ENCODE measurements at places on chromosomes 13 and 19.

GRCh38 chr13:107753291-107753690, 462.0 kb downstream of the LIG4 start:
- DNase-seq = no peak

DNA sequence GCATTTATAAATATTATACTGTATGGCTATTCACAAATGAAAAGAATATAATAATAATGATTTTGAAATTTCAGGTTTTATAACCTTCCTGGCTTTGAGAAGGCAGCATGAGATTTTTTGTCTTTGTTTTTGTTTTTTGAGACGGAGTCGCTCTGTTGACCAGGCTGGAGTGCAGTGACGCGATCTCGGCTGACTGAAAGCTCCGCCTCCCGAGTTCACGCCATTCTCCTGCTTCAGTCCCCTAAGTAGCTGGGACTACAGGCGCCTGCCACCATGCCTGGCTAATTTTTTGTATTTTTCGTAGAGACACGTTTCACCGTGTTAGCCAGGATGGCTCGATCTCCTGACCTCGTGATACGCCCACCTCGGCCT, 64.1 kb downstream of the ZNF429 start:
- no peak for DNase-seq

GRCh38 chr13:46516599-46517338, 36.2 kb upstream of the LRCH1 start:
- no peak for DNase-seq

GRCh38 chr19:33125929-33126388, 6.0 kb upstream of the WDR88 start:
- DNase-seq = peak; percentile 58

DNA sequence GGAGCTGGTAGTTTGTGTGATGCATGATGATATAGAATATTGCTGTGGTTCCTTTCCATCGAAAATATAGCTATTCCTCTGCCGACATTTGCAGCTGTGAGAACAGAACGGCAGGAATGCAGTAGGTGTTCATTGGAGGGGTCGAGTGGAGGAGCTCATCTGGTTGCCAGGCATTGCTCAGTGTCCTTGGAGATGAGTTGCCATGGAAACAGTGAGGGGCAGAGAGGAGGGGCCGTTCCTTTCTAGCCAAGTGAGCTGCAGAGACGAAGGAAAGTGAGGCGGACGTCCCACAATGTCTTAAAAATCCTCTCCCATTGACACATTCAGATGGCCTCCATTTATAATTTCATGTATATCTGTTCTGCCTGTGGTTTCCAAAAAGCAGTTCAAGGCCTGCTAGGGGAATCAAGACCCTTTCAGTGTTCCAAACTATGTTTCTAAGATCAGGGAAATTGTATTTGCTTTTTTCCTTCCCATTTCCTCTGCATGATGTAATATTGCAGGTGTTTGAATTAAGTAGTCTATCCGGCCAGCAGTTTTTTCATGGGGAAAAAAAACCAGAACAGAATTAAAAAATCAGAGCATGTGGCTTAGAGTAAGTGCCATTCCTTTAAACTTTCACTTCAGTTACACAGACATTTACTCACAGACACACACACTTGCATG, 41.2 kb upstream of the ZNF835 start:
- DNase-seq = no peak

- DNase-seq = no peak
Measured at GRCh38 chr19:56301155-56301554, 13.5 kb downstream of the ZSCAN5A start.

- peak; percentile 91 for DNase-seq
Measured at GRCh38 chr19:49205114-49205513, 47.5 kb downstream of the TRPM4 start.

- peak; percentile 61 for DNase-seq
Measured at GRCh38 chr19:15371786-15372380, 7.7 kb downstream of the AKAP8 start.

DNA sequence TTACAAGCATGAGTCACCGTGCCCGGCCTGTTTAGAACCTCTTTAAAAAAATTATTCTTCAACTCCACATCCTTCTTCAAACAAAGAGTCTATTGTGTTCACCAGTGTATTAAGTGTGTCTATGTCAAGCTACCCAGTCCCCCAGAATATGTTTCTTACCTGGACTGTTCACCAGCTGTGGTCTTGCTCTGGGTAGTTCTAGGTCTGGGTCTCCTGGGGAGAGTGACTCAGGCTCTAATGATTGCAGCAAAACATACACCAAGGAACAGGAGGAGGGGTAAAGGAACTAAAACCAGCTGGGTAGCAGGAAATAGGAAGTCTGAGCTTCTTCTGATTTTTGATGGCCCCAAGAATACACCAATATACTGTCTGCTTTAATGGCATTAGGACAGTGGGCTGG, at the start of gene FPR1:
Gene FPR1 (minus strand): TSS at position 224 of the 400 bp plus-strand sequence. CDS start 4,884 bp downstream, outside the sequence.
- DNase-seq = peak; percentile 97

DNA sequence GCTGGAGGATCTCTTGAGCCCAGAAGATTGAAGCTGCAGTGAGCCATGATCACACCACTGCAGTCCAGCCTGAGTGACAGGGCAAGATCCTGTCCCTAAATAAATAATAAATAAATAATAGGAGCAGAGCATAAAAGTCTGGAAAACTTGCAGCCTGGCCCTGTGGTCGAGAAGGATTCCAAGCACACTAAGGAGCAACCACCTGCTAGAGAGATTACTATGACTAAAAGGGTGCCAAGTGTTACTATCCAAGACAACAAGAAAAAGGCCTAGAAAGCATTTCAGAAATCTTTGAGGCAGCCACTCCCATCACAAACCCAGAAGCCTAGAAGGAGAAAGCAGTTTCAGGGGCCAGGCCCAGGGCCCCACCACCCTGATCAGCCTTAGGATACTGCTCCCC, 46.1 kb downstream of the LHFPL6 start:
- DNase-seq = no peak

DNA sequence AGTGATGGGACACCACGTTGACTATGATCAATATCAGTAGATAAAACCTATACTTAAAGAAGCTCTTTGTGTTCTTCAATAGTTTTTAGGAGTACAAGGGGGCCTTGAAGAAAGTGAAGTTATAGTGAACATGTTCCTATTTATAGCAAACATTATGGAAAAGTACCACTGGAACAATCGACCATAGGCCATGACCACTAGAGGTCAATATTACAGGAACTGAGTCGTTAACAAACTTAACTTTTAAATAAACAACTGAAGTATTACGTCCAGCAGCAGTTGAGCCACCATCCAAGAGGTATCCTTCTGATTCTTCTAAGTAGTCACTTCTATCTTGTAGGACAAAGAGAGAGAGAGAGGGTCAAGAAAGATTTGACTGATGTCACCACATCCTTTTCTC, 391.0 kb upstream of the SLITRK5 start:
- no peak for DNase-seq

DNA sequence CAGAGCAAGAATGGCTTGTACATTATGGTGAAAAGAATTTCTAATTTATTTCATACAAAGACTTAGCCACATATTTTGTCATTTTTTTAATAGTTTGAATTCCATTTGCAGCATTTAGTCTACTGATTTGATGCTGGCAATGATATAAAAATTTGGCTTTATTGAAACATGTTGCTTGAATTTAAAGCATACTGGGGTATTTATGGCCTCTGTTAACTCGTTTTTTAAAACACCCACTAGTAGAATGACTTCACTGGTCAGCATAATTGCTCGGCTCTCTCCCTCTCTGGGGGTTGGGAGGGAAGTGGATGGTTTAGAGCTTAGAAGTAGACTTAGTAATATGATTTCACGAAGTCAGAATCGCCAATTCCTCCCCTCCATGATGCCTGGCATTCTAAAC, 354.9 kb upstream of the HTR2A start:
- no peak for DNase-seq

DNA sequence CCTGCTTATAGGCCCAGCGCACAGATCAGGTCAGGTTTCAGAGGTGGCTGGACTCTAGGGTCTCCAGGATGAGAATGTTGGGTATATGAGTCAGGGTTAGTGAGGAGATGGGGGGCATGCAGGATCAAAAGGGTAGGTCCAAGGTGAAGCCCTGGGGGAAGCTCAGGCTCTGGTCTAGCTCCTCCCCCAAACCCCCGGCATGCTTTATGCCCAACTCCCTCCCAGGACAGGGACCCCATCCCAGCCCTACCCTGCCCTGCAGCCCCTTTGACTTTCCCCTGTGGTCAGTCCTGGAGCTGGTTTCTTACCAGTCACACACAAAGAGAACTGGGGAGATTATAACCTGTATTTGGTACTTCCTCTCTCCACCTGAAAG, 9.8 kb upstream of the CEACAM18 start:
- no peak for DNase-seq

- no peak for DNase-seq
Measured at GRCh38 chr19:10110076-10110971, 1.2 kb upstream of the P2RY11 start.

DNA sequence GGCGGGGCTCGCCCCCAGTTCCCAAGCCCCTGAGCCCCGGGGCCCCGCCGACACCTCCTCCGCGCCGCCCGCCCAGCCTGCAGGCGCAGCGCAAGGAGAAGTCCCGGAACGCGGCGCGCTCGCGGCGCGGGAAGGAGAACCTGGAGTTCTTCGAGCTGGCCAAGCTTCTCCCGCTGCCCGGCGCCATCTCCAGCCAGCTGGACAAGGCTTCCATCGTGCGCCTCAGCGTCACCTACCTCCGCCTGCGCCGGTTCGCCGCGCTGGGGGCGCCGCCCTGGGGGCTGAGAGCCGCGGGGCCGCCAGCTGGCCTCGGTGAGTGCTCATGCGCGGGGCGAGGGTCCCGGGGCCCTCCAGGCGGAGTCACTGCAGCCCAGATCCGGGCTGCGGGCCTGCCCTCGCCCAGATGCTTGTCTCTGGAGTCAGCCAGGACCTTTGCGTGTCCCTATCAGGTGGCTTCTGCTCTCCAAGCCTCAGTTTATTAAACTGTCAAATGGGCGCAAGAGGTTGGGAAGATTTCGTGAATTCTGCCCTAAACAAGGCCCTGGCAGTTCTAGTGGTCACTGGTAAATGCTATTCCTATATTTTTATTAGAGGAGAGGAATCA, 2.0 kb downstream of the NPAS1 start:
- DNase-seq = no peak

- DNase-seq = peak; percentile 96
Measured at GRCh38 chr13:75512253-75512652, 25.4 kb downstream of the COMMD6 start.

- peak; percentile 68 for DNase-seq
Measured at GRCh38 chr19:35119578-35120155, 4.0 kb downstream of the FXYD3 start.

DNA sequence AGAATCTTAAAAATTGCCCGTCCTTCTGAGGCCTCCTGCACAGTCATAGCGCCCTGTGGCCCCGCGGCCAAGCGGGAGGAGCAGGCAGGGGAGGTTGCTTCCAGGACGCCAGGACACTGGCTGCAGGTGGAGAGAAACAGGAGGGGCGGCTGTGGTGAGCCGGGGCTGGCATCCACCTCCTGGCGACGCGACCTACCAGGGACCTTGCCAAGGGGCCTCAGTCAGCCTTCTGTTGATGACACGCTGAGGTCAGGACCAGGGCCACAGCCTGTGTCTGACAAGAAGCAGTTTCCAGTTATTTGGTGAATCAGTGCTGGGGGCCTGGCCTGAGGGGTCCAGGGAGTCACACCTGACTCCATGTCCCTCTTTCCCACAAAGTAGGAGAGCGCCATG, 13.3 kb upstream of the MKNK2 start:
- no peak for DNase-seq

DNA sequence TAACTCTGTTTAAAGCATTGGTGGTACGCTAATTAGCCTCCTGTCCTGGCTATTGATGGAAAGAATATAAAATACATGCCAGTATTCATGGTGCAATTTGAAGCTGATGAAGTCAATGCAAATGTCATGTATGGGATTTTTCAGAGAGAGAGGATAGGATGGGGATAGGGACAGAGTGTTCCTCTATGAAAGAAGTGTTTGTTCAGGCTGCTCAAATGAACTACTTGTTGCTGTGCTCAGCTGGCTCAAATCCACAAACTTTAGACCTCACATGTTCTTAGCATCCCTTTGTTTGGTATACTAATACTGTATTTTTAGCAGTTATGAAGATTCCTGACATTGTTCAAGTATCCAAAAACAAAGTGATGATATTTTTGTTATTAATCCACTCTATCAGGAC, 116.5 kb downstream of the SLITRK1 start:
- no peak for DNase-seq

DNA sequence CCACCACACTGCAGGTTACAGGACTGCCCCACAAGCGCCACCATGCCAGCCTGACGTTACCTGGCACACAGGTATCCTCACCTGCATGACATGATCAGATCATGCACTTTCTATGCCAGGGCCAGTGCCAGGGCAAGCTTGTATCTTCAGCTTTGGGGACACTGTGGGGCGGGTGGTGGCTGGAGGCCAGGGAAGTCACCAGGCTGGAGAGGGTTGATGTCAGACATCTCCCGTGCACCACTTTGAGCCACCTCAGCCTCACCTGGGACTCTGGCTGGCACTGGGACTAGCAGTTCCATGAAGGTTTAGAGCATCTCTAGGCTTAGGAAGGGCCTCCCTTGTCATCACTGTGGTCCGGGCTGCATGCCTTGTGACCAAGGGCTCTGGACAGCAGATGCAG, 97.2 kb downstream of the WTIP start:
- no peak for DNase-seq

DNA sequence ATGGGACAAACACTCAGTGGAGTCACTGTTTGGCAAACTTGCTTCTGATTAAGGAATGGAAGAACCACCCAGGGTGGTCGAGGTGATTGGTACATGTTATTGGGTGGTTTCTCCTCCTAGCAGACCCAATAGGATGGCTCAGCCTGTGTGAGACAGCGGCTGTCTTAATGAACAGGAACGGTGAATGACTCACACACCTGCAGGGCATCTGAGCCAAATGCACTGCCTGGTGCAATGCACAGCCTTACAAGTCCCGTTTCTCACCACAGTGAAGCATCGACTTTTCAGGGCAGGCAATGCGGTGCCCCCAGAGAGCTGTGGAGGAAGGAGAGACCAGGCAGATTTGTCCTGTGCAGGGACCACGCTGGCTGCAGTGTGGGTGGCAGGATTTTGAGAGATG, 238.5 kb downstream of the FGF9 start:
- DNase-seq = no peak

- no peak for DNase-seq
Measured at GRCh38 chr19:48627865-48628314, 8.6 kb downstream of the SPHK2 start.

DNA sequence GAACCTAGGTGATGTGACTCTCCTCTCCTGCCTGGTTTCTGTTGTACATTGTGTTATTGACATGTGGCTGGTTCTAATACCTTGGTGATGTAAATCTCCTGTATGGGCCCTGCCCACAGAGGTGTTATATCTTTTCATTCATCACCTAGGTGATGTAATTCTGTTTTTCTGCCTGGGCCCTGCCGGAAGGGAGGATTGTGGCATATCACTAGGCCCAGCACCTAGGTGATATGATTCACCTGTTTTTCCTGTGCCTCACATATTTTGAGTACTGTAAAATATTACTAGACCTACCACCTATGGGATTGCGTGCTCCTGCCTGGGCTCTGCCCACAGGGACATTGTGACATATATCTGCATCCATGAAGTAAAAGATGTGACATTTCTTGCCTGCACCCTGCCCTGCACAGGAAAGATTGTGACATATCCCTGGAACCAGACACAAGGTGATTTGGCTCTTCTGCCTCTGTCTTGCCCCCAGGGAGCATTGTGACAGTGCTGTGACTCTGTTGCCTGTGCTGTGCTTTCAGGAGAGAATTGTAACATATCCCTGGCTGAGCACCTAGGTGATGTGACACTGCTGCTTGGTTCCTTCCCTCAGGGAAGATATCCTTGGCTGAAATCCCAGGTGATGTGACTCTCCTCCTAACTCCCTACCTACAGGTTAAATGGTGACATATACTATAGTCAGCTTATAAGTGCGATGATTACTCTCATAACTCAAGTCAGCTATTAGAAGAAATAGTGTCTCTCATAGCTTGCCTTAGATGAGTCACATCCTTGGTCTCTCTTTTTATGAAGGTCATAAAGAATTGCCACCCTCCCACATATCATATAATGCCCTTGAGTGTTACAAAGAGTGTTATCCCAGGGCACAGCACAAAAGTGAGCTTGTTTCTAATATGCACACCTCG, 13.3 kb upstream of the ZNF681 start:
- no peak for DNase-seq

Data from MV-4-11 (cell line).